Umbilical cord (tissue), 2 donors: ENCODE measurements at places on chromosomes 3 and 15. TPM values are rescaled to one million over a fixed set of nuclear protein-coding genes. Genes with fewer than 3 reads are reported as not detected.

The GP5 gene
- total RNA-seq = 0.72 TPM

The ANKRD63 gene
- not detected for total RNA-seq

The DZIP3 gene
- total RNA-seq = 8.4 TPM

The HCLS1 gene
- 31.3 TPM for total RNA-seq

DNA sequence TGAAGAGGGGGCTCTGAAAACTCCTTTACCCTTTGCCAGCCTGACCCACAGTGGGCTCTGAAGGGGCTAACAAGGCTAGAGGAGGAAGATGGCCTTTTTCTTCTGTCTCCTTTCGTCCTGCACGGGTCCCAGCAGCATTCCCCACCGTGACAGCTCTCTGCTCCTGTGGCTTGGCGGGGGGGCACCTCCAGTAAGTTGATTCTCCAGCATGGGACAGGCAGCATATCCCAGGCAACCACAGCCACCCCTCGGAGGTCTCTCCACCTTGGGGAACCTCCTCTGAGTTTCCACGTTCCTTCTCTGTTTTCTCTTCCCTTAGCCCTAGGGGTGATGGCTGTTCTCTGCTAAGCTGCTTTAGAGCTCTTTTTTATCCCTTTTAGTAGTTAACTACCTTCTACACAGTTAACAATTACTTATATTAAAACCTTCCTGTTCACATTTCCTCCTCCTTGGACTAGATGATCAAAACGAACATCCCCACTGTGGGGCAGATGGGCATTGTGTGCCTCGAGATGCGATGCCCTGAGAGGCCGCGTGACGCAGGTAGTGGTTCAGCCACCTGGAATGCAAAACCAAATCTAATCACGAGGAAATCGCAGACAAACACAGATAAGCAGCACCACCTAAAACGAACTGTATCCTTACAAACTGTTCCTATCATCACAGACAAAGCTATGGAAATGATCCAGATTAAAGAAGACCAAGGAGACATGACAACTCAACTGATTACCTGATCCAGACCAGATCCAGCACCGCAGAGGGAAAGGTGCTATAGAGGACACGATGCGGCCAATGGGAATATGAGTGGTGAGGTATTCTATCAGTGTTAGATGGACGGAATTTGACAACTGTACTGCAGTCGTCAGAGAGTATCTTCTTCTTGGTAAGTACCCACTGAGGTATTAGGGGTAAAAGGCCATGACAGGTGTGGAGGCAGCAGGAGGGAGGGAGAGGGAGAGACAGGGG, 27.7 kb downstream of the TSPAN3 start:
- DNase-seq = no peak

GRCh38 chr3:151726016-151726415, 7.7 kb upstream of the AADACL2 start:
- no peak for DNase-seq

DNA sequence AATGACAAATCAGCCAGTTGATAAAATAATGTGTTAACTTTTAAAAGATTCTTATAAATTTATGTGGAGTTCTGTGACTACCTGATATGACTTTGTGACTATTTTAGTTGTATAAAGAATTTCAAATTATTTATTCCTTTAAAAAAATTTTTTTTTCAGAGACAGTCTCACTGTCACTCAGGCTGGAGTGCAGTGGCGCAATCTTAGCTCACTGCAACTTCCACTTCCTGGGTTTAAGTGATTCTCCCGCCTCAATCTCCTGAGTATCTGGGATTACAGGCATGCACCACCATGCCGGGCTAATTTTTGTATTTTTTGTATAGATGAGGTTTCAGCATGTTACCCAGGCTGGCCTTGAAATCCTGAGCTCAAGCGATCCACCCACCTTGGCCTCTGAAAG, 48.5 kb downstream of the MBNL1 start:
- no peak for DNase-seq

DNA sequence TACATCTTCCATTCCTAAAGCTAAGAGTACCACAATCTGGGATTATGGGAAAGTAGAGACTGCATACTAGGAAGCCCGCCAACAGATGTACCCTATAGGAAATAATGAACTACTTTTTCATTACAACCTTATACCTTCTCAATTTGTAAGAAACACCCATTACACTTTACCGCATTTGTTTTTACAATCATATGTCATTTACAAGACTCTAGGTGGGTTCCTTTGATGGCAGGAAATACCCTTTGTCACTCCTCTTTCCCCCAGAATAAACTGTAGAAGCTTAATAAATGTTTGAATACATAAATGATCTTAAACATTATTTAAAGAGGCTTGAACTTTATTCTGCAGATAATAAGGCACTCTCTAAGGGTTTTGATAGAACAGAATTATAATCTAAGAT, 150.1 kb upstream of the TGFBR2 start:
- DNase-seq = no peak

DNA sequence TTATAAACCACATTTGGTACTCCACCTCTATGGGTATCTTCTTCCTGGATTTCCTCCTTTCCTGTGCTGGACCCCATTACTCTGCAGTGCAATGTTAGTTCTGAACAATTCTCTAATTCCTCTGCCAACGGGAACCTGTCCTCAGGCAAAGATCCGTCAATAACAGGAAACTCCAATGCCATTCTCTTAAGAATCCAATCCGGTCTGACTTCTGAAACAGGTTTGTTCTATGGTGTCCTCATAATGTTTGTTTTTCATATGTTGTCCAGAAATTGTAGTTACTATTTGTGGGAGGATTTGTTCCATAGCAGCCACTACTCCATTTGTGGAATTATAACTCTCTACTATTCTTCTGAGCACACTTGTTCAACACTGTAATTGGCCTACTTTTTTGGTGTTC, 112.7 kb downstream of the TBL1XR1 start:
- no peak for DNase-seq

GRCh38 chr3:140053794-140054193, 118.8 kb downstream of the CLSTN2 start:
- DNase-seq = no peak

DNA sequence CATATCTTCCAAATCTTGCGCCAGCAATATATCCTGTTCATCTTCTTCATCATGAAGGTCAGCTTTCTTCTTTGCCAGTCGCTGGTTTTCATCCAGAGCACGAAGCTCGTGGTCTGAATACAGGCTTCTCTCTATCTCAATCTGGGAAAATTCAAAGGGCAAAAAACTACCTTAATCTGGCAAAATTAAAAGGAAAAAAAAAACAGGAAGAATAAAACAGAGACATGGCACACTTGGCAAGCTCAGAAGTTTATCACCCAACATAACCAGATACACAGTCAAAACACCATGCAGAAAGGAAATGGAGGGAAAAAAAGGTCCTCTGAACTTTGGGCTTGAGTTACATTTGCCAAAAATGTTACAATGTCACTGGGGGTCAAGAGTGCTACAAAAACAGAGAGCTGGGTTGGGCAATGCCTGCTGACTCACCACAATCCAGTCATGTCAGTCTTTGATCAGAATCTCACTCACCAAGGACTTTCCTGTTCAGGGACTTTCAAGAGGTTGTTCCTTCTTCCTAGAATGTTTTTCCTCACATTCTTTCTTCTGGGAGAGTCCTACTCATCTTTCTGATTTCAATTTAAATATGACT, 1.5 kb downstream of the MRPL46 start:
- DNase-seq = no peak

DNA sequence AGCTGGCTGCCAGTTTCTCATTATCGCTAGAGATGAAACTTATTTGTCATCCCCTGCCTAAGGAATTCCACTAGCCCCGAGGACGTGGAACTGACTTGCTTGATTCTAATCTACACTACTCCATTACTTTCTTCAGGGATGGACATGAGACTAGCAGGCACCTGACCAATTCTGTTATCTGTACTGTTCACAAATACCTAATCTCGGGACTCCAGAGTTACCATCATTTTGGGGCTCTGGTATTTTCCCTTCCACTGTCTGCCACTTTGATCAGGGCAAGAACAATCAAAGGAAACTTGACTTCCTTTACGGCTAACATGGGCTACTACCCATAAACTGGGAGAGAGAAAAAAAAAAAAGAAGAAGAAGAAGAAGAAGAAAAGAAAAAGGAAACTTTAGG, 27.8 kb downstream of the BMF start:
- DNase-seq = no peak

The USP50 gene
- total RNA-seq = not detected

GRCh38 chr15:41125931-41126642, 10.0 kb upstream of the INO80 start:
- DNase-seq = no peak

The CHRNA7 gene
- 14.4 TPM for total RNA-seq

The CP gene
- total RNA-seq = 21.7 TPM

The P2RY1 gene
- 7.0 TPM for total RNA-seq

The MORC1 gene
- 2.4 TPM for total RNA-seq

DNA sequence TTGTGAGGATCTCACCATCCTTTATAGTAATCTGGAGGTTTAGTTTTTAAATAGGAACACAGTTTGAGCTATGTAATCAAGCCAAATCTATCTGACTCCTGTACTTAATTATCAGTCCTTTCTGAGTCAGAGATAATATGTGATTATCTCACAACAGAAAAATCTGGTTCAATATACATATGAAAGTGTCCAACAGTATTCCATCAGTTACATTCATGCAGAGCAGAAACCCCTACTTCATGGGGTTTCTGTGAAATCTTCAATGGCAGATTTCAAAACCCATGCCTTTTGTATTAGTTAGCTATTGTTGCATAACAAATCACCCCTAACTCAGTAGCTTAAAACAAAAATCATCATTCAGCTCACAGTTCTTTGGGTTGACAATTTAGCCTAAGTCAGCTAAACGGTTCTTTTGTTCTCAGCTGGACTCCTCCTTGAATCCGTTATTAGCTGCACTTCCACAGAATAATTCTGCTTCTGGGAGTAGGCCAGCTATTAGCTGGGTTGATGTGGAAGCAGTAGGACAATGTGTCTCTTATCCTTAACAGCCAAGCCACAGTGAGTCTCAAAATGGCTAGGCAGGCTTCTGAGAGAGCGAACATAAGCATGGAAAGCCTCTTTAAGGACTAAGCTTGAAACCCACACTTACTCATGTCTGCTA, 42.9 kb upstream of the ARPP21 start:
- no peak for DNase-seq

GRCh38 chr3:143484846-143485512, 363.3 kb downstream of the SLC9A9 start:
- no peak for DNase-seq

The HIGD2B gene
- total RNA-seq = not detected

DNA sequence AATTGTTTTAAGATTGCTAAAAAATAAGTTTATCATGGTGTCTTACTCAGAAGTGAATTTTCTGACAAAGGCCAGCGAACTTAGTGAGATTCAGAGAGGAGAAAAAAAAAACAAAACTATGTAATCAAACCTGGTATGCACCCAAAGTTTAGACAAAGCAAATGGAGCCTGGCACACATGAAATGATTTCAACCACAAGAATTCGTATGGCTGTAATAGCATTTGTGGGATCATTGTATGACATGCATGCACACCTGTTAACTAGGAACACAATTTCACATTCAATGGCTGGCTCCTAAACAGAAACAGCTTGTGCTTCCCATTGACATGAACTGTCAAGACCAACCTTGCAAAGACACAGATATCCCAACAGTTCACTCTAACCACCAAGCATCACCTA, 94.6 kb downstream of the ZIC4 start:
- no peak for DNase-seq

DNA sequence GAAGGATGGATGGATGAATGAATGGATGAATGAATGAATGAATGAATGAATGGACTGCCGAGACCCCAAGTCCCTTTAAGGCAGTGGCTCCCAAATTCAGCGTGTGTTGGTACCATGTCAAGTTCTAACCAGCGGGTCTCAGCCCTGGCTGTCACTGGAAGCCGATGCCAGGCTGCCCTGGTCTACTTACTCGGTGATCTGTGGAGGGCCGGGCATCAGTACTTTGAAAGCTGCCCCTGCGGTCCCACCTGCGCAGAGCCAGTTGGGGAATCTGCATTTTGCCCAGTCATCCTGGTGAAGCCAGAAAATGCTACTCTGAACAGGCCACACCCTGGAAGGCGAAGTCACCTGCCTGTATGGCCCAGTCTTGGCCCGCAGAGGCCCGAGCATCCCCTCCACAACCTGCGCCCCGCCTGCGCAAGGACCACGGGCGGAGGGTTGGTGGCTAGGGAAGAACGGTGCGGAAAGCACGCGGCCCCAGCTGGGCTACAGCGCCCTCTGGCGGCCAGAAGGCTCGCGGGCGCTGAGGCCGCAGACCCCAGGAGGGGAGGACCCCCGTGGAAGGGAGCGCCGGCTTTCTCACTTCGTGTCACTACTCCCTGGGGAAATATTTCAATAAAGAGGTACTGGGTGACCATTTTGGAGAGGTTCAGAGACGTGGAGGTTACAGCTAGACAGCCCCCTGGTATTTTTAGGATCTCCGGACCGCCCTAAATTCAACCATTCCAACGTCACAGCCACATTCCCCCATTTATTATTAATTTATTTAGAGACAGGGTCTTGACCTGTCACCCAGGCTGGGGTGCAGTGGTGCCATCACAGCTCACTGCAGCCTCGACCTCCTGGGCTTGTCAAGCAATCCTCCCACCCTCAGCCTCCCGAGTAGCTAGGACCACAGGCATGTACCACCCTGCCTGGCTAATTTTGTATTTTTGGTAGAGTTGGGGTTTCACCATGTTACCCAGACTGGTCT, 34.9 kb downstream of the PRKCD start:
- peak; percentile 30 for DNase-seq

The CKMT1B gene
- not detected for total RNA-seq

The WNT5A gene
- total RNA-seq = 5.3 TPM

DNA sequence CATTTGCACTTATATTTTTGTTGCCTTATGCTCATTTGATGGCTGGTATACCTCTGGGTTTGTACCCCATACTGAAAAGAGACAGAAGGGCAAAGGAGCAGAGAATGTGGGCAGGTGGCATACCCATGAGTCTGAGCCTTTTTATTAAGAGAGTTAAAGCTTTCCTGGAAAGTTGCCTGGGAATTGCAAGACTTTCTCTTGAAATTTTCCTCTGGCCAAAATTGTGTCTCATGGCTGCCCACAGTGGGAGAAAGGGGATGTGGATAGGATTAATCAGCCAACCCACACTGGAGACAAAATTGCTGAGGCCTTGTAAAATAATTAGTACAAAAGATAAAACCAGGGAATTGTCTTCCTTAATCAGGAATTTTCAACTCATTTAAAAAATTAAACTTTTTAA, 8.2 kb upstream of the NMD3 start:
- DNase-seq = no peak

GRCh38 chr15:90099072-90099867, 3.0 kb downstream of the IDH2 start:
- no peak for DNase-seq

- DNase-seq = no peak
Observed at GRCh38 chr3:196048922-196049598, 32.8 kb downstream of the TFRC start.

DNA sequence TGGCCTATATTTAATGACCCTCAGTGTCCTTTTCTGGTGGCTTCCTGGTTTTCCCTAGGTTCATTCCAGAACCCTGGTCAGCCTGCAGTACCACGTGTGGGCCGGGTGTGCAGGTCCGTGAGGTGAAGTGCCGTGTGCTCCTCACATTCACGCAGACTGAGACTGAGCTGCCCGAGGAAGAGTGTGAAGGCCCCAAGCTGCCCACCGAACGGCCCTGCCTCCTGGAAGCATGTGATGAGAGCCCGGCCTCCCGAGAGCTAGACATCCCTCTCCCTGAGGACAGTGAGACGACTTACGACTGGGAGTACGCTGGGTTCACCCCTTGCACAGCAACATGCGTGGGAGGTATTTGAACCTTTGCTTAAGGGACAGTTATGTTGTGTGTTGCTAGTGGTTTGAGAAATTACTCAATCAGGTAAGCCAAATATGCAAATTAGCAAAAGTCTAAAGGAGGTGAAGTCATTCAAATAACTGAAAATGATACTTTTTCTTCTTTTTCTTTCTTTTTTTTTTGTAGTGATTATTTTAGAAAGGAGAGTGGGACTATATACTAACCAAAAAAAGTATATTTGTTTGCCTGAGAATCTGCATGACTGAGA, 259.2 kb downstream of the ADAMTSL3 start:
- DNase-seq = no peak

The PLOD2 gene
- total RNA-seq = 513 TPM

The LINGO1 gene
- total RNA-seq = 14.2 TPM
